Naive thymus-derived CD8-positive, alpha-beta T cell (primary cell): ENCODE measurements at places on chromosomes 12 and 14.
A peak's percentile ranks its signal among the peaks of the same experiment; 100 is the strongest.

- H3K27me3 ChIP-seq = no peaks in the 10 kb centered on the region
- H3K4me3 ChIP-seq = no peak overlapping the region
- DNase-seq = no peak
- H3K36me3 ChIP-seq = no peaks in the 10 kb centered on the region
Measured at GRCh38 chr12:80509781-80510556, 65.9 kb downstream of the PTPRQ start.

DNA sequence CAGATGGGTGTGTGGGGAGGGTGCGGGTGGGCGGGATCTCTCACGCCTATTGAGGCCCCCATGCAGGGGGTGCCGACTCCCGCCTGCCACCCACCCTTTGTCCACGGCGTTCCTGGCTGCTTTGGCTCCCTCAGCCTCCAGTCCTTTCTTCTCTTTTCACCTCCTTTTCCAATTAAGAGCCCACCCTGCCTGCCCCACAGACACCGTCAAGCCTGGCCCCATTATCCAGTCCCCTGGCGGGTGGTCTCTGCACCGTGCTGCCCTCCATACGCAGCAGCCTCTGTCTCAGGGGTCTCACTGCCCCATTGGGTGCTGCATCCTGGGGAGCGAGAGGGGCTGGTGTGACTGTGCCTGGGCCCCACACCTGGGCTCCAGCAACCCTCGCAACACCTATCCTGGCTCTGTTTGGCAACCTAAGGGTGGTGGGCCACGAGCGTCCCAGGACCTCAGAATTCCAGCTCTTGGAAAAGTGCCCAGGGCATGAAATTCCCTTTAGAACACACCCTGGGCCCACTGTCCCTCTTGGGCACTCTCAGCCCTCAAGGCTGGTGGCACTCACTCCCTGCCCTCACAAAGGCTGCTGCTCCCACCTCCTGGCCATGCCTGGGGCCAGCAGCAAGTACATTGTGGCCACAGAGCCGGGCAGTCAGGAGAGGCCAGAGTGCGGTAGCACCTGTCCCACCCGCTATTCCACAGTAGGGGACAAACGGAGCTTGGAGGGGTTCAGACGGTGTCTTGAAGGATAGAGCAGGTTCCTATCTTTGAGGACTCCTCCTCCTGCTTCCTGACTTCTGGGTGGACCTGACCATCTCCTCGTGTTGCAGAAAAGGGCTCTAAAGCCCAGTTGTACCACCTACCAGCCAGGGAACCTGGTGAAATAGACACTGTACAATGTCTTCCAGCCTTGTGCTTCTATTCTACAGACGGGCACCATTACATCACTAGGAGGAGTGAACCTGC lies 114.1 kb downstream of the KIF26A start:
- no peak overlapping the region for H3K27ac ChIP-seq
- no peak overlapping the region for H3K4me3 ChIP-seq
- H3K27me3 ChIP-seq = peaks cover 14% of the 10 kb centered on the region
- DNase-seq = no peak

DNA sequence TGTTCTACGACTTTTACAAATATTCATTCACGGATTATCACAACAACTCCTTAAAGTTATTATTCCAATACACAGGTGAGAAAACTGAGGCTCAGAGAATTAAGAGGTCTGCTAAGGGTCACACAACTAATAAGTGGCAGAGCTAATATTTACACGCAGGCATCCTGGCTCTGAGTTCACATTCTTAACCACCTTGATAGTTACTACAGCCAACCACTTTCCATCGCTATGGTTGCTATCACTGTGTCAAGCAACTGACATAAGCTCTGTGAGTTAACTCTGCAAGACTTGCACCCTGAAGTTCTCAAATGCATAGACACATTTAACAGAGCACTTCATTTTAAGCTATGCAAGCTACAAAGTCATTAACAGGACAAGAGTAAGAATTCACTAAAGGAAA lies 3.7 kb downstream of the GLT8D2 start:
- H3K27me3 ChIP-seq = peaks cover 12% of the 10 kb centered on the region
- DNase-seq = no peak
- peaks cover 8% of the 10 kb centered on the region for H3K4me1 ChIP-seq
- no peaks in the 10 kb centered on the region for H3K36me3 ChIP-seq

GRCh38 chr14:22753586-22753985 lies 12.9 kb upstream of the OXA1L start:
- no peak for DNase-seq
- peaks cover 3% of the 10 kb centered on the region for H3K36me3 ChIP-seq
- H3K4me3 ChIP-seq = no peak overlapping the region
- peaks cover 3% of the 10 kb centered on the region for H3K4me1 ChIP-seq

DNA sequence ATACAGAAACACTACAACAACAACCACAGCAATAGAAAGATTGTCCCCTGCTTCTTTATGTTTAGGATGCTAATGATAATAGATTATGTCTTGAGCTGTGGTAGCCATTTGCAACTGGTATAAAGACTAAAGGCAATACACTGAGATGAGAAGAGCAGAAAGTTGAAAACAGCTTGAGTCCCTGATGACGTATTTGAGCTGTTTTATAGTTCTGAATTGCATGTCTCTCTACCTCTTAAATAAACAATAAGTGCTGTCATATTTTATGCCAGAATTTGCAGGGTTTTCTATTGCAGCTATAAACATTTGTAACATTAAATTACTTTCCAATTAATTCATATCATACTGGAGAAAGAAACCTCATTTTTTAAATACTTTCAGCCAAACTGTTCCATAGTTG lies 1242.0 kb downstream of the LRFN5 start:
- no peak overlapping the region for H3K27ac ChIP-seq
- H3K36me3 ChIP-seq = no peaks in the 10 kb centered on the region
- no peaks in the 10 kb centered on the region for H3K4me1 ChIP-seq

- no peaks in the 10 kb centered on the region for H3K27me3 ChIP-seq
- H3K4me1 ChIP-seq = no peaks in the 10 kb centered on the region
- no peak overlapping the region for H3K27ac ChIP-seq
- H3K4me3 ChIP-seq = no peak overlapping the region
Measured at GRCh38 chr12:89101440-89101839, 250.9 kb downstream of the DUSP6 start.

GRCh38 chr14:49209416-49209815 lies 376.8 kb downstream of the RPS29 start:
- H3K4me3 ChIP-seq = no peak overlapping the region
- H3K36me3 ChIP-seq = no peaks in the 10 kb centered on the region
- no peak for DNase-seq
- no peak overlapping the region for H3K27ac ChIP-seq

GRCh38 chr14:99654235-99654985 lies 9.5 kb downstream of the HHIPL1 start:
- H3K4me3 ChIP-seq = no peak overlapping the region
- peaks cover 3% of the 10 kb centered on the region for H3K36me3 ChIP-seq
- H3K27ac ChIP-seq = no peak overlapping the region
- DNase-seq = no peak

GRCh38 chr14:58356268-58356667 lies 39.5 kb upstream of the TOMM20L start:
- H3K4me3 ChIP-seq = no peak overlapping the region
- no peaks in the 10 kb centered on the region for H3K27me3 ChIP-seq
- no peak overlapping the region for H3K27ac ChIP-seq
- H3K4me1 ChIP-seq = peaks cover 20% of the 10 kb centered on the region
- H3K36me3 ChIP-seq = peaks cover 72% of the 10 kb centered on the region
- DNase-seq = no peak

DNA sequence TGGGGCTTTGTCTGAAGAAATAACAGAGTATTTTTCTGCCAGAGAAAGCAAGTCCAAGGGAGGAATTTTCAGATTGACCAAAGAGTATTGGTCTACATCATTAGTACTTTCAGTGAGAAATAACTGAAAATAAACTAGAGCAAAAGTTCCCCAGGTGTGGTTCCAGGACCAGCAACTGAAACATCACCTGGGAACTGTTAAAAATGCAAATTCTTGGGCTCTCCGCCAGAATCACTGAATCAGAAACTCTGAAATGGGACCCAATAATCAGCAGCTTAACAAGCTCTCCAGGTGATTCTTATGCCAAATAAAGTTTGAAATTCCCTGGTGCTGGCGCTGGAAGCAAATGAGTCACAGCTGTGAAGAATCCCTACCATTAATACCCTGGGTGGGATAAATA lies 52.1 kb downstream of the EIF2S3B start:
- peaks cover 25% of the 10 kb centered on the region for H3K36me3 ChIP-seq
- H3K4me1 ChIP-seq = peaks cover 61% of the 10 kb centered on the region
- no peaks in the 10 kb centered on the region for H3K27me3 ChIP-seq
- peak overlapping the region; percentile 97 for H3K27ac ChIP-seq
- peak overlapping the region; percentile 89 for H3K4me3 ChIP-seq

- DNase-seq = no peak
- no peak overlapping the region for H3K4me3 ChIP-seq
- H3K4me1 ChIP-seq = peaks cover 27% of the 10 kb centered on the region
Measured at GRCh38 chr14:56193347-56193746, 75.1 kb downstream of the PELI2 start.

- peak overlapping the region; percentile 59 for H3K4me3 ChIP-seq
- H3K36me3 ChIP-seq = peaks cover 62% of the 10 kb centered on the region
- peaks cover 46% of the 10 kb centered on the region for H3K4me1 ChIP-seq
- peak overlapping the region; percentile 96 for H3K27ac ChIP-seq
Measured at GRCh38 chr12:46585854-46586621, 213.5 kb upstream of the SLC38A2 start.

GRCh38 chr14:51392416-51392815 lies 152.4 kb downstream of the TMX1 start:
- no peak overlapping the region for H3K4me3 ChIP-seq
- no peak for DNase-seq
- no peaks in the 10 kb centered on the region for H3K4me1 ChIP-seq
- peaks cover 10% of the 10 kb centered on the region for H3K27me3 ChIP-seq

DNA sequence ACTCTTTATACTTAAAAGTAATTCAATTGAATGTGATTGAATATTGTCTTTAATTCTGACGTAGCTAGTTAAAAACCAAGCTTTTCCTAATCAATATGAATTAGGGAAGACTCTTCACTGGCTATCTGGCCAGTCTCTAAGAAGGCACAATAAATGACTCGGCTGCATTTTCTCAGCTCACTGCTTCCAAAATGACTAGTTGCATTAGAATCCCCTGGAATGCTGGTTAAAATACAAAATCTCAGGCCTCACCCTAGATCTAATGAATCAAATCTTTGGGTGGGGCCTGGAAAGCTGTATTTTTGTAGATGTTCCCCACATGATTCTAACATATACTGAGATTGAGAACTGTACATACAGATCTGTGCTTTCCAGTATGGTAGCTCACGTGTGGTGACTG lies 242.1 kb downstream of the CHST11 start:
- DNase-seq = no peak
- H3K27ac ChIP-seq = no peak overlapping the region
- peaks cover 33% of the 10 kb centered on the region for H3K4me1 ChIP-seq

DNA sequence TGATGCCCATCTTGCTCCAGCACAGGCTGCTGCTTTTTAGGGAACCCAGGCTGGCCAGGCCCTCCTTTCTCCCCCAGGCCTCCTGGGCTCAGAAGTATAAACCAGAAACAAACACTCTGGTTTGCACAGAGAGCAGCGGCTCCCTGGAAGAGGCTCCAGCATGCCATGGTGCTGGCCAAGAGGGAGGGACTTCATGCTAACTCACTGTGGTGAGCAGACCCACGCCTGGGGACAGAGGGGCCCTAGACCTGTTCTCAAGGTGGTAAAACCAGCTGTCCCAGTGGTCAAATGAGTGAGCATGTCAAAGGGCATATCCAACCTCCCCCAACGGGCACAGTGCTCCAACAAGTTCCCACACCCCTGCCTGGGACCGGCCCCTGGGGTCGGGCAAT lies 15.5 kb downstream of the BCL11B start:
- H3K36me3 ChIP-seq = peaks cover 8% of the 10 kb centered on the region
- peak overlapping the region; percentile 100 for H3K4me3 ChIP-seq
- peak overlapping the region; percentile 100 for H3K27ac ChIP-seq
- H3K4me1 ChIP-seq = peaks cover 91% of the 10 kb centered on the region

DNA sequence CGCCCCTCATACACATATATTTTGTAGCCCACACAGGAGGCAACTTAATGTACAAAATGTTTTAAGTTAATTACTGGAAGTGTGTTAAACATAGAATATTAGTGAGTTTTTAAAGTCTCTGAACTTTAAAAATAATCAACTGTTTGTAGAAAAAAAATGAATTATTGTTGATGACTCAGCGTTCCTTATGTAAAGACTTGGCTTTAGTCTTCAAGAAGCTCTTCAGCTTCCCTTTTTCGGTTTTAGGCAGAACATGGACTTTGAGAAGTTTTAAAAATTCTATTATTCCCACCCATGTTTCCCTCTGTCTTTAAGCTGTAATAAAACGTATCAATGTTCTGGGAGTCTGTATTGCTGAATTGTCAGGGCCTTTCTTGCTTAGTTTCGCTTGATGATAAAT lies 269.5 kb downstream of the FBXL14 start:
- H3K36me3 ChIP-seq = peaks cover 10% of the 10 kb centered on the region
- DNase-seq = no peak
- H3K4me3 ChIP-seq = no peak overlapping the region
- no peaks in the 10 kb centered on the region for H3K27me3 ChIP-seq
- no peak overlapping the region for H3K27ac ChIP-seq
- H3K4me1 ChIP-seq = no peaks in the 10 kb centered on the region

GRCh38 chr12:45458854-45459807 lies 243.2 kb downstream of the ANO6 start:
- peaks cover 6% of the 10 kb centered on the region for H3K27me3 ChIP-seq
- no peaks in the 10 kb centered on the region for H3K36me3 ChIP-seq
- no peak overlapping the region for H3K4me3 ChIP-seq
- H3K27ac ChIP-seq = no peak overlapping the region

- H3K4me1 ChIP-seq = peaks cover 14% of the 10 kb centered on the region
- H3K36me3 ChIP-seq = no peaks in the 10 kb centered on the region
- H3K27me3 ChIP-seq = peaks cover 24% of the 10 kb centered on the region
- no peak for DNase-seq
- no peak overlapping the region for H3K4me3 ChIP-seq
Measured at GRCh38 chr12:41188841-41189394, 798 bp downstream of the PDZRN4 start.

DNA sequence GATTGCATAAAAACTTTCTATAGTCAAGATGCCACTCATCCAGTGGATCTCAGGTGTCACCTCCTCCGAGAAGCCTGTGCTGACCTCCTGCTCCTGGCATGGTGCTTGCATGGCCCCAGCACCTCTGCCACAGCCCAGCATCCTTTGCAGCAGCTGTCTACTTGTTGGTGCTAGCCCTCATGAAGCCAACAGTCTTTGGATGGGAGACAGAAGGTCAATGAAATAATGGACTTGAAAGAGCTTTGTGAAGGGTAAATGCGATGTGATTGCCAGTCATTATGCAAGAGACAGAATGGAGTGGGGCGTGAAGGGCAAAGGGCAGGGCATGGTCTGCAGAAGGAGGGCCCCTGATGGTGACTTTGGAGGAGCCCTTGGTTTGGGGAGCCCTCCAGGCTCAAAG lies 63.0 kb upstream of the CLMN start:
- H3K36me3 ChIP-seq = peaks cover 3% of the 10 kb centered on the region
- no peak overlapping the region for H3K4me3 ChIP-seq
- no peak overlapping the region for H3K27ac ChIP-seq
- no peaks in the 10 kb centered on the region for H3K4me1 ChIP-seq

DNA sequence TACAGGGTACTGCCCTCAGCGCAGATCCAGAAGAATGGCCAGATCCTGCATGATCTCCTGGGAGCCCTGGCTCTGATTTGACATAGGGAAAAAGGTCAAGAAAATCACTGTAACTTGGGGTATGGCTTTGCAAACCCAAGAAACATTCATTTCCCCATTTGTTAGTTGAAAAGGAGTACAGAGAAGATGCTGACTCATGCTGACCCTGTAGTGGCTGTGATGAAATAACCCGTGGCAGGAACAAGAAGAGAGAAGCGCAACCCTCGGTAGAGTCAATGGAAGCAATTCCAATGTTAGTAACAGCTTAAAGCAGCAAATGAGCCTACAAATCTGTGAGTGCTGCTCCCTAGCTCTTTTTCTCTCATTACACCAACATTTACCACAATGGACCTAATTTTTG lies 281.6 kb upstream of the NPAS3 start:
- DNase-seq = no peak
- H3K27me3 ChIP-seq = no peaks in the 10 kb centered on the region
- no peak overlapping the region for H3K27ac ChIP-seq
